Peyer's patch (tissue), 4 donors: ENCODE measurements at places on chromosomes 5 and 9. TPM values are rescaled to one million over a fixed set of nuclear protein-coding genes. Genes with fewer than 3 reads are reported as not detected.
A peak's percentile ranks its signal among the peaks of the same experiment; 100 is the strongest.

DNA sequence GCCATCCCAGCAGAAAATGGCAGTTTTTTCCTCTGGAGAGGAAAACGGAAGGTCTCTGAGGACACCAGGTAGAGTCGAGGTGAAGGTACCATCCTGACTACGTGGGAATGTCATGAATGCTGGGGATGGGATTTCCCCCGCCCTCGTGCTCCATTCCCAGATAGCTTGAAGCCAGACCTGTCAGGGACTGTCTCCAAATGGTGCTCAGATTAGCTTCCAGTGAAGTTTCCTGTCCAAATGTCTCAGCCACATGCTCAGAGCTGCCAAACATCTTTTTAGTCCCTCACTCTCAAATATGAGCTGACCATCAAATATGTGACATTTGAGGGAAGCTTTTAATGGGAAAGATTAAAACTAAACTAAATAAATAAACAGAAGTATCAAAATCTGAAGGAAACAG lies 7.6 kb upstream of the ANKRD34B start:
- DNase-seq = no peak

DNA sequence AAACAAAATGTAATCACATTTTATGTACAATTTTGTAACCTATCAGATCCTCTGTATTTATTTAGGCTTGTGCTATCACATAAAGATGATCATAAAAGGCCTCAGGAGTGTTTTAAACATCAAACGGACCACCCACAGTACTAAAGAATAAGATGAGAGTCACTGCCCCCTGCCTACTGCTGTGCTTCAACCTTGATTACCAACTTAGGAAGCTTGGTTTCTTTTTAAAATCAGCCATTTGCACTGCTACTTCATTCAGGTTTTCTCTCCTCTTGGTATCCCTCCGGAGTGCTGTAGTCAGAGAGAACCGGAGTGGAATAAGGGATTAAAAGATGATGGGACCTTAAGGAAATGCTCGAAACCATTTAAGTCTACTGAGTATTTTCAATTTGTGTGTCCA lies 6.9 kb downstream of the C7 start:
- DNase-seq = no peak

- DNase-seq = no peak
These were observed 8.9 kb downstream of the ZBTB34 start for GRCh38 chr9:126869368-126869767.

GRCh38 chr5:61657686-61658085 lies 325.6 kb downstream of the ZSWIM6 start:
- DNase-seq = no peak

- DNase-seq = no peak
These were observed 115.5 kb downstream of the MED10 start for GRCh38 chr5:6262651-6263363.

GRCh38 chr5:168848569-168848968 lies 269.4 kb upstream of the PANK3 start:
- no peak for DNase-seq

GRCh38 chr5:151285683-151286082 lies 17.9 kb downstream of the SLC36A3 start:
- no peak for DNase-seq

DNA sequence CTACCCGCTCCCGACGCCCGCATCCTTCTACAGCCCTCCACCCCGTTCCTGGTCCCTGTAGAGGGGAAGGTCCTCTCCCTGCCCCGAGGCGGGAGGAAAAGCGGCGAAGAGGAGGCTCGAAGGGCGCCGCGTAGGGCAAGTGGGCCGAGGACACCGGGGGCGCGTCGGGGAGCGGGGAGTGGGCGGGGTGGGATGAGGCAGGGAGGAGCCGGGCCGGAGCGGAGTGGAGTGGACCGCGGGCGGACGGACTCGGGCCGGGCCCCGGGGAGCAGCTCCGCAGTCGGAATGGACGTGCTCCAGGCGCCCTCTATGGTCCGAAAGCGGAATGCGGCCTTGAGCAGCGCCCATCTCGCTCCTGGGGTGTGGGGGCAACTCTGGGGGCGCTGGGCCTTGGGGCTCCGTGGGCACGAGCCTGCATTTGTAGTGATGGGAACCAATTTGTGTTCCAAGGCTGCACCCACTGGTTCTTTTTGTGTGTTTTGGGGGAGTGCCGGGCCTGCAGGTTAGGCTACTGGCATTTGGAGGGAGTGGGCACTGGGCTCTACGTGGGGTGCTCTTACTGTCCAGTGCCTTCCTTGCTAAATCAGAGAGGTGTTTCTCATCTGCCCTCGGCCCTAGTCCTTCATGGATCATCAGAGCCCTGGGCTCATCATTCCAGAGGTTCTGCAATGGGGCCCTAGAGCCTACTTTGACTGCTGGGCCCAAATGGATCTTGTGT lies 7.3 kb downstream of the IRX1 start:
- DNase-seq = no peak

- no peak for DNase-seq
These were observed 210.7 kb upstream of the SLC24A2 start for GRCh38 chr9:19999491-20000057.

DNA sequence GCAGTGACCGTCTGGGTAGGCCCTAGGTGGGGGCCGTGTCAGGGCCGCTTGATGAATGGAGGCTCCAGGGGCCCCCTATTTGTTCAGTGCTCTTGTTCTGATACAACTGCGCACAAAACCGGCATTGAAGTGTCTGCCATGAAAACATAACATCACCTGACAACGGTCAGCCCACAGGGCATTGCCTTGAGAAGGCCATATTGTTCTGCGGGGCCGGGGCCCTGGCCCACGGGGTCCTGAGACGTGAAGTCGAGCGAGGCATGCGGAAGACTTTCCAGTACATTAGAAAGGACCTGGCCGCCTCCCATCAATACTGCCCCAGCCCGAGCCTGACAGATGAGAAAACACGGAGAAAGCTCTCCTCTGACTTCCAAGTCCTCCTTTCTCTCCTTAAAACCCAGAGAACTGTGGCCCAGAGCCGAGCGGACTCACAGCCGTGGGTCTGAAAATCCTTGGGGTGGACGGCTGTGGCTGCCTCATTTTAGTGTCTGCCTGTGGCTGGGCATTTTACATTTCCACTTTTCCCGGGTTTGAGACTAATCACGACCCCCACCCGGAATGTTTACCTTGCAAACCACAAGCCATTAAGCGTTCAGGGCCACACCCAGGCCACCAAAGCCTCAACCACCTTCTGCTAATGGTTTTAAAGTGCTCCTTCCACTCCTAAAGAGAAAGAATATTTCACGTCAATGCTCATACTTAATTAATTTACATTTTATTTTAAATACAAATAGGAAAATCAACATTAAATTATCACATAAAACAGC lies 391.0 kb upstream of the IRX2 start:
- DNase-seq = no peak

- DNase-seq = no peak
These were observed 66.1 kb downstream of the RAI14 start for GRCh38 chr5:34722183-34722582.

- no peak for DNase-seq
These were observed 235.0 kb downstream of the ROR2 start for GRCh38 chr9:91714874-91715615.

DNA sequence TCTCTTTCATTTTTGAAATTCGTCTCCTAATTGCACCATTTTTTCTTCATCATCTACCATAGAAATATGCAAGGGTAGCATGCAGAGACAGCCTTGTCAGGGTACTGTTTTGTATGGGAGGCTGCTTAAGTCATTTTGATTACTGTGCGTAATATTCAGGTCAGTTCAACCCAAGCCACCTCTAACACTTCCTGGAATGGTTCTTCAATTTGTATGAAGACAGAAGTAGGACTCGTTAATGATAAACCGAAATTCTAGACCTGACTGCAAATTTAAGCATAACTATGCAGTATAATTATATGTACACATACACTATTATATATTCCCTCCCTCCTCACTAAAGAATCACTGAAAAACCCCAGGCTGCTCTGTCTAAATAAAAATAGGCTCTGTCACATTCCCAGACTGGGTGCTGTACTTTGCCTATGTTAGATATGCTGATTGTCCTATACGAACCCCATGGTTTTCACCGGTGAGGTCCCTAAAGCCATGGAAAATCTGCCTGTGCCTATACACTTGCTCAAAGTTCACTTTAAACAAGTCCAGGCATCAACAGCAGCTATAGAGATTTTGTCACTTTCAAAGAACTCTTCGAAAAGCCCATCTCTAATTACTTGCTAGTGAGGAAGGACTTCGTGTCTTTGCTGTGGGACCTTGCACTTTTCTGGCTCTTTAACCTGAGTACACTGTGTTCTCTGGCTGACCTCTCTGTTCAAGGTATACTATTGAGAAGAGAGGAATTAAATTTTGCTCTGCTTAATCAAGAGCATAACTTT lies 352.1 kb upstream of the CD180 start:
- no peak for DNase-seq

DNA sequence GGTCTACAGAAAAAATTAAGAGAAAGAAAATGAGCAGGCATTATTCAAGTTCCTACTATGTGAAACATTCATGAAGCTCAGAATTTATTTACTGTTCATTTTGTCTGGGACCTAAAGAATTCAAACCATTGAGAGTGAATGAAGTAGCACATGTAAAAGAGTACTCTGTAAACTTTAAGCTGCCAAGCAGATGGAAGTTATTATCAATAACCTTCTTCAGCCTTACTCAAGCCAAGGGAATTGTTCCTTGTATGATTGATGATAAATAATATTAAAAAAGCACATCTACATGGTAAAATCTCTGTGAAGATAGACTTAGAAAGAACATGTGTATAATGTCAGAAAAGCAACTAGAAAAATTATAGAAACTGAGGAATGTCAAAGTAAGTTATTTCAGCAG lies 17.8 kb upstream of the GLIS3 start:
- DNase-seq = no peak

DNA sequence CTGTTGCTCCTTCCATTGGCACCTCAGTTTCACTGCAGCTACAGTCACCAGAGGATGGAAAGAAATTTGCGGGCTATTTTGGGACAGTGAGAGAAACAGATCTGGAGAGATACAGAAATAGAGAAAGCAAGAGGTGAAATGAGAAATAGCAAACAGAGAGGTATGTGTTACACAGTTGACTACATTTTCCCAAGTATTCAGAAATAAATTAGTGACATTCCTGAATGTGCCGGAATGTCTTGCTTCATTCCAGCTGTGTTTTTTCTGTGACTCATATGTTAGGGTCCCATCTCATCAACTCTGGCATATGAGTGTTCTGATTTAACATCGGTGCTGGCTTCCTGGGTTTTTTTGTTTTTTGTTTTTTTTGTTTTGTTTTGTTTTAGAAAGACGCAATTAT lies 63.8 kb upstream of the ZNF462 start:
- no peak for DNase-seq

- peak; percentile 72 for DNase-seq
These were observed 664 bp upstream of the ARSB start for GRCh38 chr5:78985725-78986223.

DNA sequence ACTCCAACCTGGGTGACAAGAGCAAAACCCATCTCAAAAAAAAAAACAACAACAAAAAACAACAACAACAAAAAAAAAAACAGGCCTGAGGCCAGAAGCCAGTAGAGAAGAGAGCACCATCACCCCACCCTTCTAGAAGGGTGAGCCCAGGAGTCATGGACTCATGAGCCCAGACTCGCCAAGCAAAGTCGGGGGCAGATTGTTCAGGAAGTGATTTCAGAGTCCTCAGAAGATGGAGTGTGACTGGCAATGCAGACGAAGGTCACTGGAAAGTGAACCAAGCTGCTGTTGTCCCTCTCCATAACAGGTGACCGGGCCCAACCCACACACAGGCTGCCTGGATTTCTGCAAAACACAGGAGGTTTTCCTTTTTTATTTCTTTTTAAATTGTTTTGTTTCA lies 9.0 kb upstream of the WDR38 start:
- no peak for DNase-seq

- peak; percentile 91 for DNase-seq
These were observed 12.5 kb downstream of the OR2S2 start for GRCh38 chr9:35945341-35946018.

DNA sequence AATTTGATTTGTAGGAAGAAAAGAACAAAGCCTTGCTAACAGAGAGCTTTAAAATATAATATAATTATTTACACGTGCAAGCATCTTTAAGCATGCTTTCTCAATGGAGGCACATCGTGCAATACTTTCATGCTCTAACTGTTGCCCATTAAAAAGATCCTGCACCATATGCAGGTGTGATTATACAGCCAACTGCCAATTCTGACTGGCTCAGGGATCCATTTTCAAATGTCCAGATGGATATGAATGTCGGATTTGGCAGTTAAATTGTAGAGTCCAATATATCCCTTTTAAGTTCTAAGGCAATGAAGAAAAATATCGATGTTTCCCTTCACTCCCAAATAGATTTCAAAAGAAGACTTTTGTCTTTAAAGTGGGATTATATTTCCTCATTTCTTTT lies 416.4 kb upstream of the CD180 start:
- DNase-seq = no peak

DNA sequence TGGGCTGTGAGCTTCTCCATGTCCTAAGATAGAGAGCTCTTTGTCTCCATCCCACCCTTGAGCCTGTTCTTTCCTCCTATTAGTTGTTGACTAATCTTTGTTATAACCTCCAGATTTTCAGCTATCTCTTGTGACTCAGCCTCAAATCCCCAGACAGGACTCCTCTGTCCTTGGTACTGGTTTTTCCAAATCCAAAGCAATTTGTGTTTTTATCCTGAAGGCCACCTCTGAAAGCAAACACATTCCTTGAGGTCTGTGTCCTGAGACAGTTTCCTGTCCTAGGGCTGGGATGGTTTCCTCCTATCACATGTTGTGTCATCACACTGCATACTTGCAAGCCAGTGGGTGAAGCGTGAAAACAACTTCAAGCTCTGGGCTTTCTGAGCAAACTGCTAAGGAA lies 8.5 kb downstream of the TNC start:
- DNase-seq = no peak

DNA sequence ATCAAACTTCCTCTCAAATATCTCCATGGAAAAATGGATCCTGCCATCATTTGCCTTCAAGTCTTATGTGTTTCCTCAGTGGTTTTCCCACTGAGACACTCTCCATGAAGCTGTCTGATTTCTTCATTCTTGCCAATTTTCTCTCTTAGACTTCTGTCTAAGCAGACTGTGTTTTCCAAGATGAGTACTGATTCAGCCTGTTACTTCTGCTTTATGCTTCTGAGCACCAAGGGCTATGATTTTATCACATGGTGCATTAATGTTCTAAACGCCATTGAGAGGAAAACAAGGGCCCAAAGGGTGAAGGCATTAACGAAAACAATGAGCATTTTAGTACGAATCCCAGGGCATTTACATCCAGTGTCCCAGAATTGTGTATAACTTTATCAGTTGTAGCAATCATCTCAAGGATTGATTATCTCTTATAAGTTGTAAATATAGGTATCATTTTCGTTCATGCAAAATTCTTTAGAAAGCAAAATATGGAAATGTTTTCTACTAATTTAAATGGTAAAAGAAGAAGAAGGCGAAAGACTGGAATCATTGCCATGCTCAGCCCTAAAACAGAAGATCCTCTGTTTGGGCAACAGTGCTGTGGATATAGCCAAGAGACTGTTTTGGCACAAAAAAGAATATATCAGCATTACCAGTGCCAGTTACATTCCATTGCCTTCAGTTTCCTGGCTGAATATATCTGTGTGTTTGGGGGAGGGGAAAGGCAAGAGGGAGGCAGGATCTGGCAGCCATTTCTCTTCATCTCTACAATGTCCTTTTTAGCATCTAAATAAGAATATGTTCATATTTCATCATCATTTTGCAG lies 537.6 kb downstream of the ANXA1 start:
- no peak for DNase-seq

PPP1R2B gene
- total RNA-seq = not detected

RGS7BP gene
- total RNA-seq = 1.5 TPM

F2RL2 gene
- 1.1 TPM for total RNA-seq

FBXO38 gene
- total RNA-seq = 68.1 TPM

CACFD1 gene
- 53.1 TPM for total RNA-seq

DROSHA gene
- 74.7 TPM for total RNA-seq

IL31RA gene
- not detected for total RNA-seq

ASPN gene
- total RNA-seq = 4.7 TPM

TSSK1B gene
- total RNA-seq = not detected

PCA3 gene
- total RNA-seq = not detected

TMEM215 gene
- total RNA-seq = not detected

IL3 gene
- total RNA-seq = not detected
